ENCODE measurements at places on chromosomes 1 and 21.

DNA sequence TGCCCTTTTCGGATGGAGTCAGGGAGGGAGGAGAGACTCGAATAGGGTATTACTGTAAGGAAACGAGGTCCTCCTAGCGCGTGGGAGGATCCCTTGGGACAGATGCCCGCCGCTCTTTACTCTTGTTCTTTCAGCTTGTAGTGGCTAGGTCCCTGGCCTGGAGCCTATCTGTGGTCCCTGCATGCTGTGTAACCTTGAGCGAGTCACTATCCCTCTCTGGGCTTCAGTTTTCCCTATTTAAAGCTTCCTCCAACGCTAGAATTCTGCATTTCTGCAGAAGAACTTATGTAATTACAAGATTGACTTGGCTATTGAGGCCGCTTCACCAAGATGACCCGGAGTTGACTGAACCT, 744 bp downstream of the MIER1 start:
- DNase-seq = no peak

DNA sequence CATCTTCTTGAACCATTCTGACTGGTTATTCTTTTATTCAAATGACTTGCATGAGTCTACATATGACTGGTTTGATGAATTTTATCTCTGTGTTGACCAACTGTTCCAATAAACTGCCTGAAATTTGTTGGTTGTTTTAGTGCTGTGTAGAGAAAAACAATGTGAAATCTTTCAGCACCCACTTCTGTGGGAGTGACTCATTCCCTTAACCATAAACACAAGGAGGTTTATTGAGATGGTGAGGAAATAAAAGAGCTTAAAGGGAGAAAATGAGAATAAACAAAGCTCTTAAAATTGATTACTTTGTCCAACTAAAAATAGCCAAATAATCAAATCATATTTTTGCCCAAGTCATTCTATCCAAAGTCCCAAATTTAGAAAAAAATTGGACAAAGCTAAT, 341.1 kb downstream of the TGFB2 start:
- peak; percentile 53 for DNase-seq

GRCh38 chr1:203744075-203744972, 20.7 kb upstream of the LAX1 start:
- no peak for DNase-seq

DNA sequence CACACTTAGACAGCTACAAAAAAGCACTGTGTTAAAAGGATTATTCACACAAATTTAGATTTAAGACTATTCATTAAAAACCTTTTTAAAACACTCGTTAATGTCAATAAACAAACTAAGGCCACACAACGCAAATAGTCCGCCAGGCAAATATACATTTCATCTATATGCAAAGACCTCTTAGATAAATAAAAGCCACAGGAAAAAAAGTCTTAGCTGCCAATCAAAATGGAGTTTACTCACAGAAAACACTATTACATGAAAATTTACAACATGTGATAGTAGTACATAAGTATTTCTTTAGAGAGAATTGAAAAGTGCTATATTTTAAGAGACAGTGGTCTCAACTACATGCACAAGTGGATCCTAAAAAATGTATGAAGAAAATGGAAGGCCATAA, 2.7 kb upstream of the PHTF1 start:
- DNase-seq = no peak

- DNase-seq = no peak
Measured at GRCh38 chr1:31617218-31617915, at the start of gene HCRTR1. HCRTR1 (plus strand) TSS chr1:31617689; CDS start chr1:31619193, 1,504 bp downstream.

GRCh38 chr1:29471487-29472313, 235.4 kb downstream of the PTPRU start:
- DNase-seq = no peak

DNA sequence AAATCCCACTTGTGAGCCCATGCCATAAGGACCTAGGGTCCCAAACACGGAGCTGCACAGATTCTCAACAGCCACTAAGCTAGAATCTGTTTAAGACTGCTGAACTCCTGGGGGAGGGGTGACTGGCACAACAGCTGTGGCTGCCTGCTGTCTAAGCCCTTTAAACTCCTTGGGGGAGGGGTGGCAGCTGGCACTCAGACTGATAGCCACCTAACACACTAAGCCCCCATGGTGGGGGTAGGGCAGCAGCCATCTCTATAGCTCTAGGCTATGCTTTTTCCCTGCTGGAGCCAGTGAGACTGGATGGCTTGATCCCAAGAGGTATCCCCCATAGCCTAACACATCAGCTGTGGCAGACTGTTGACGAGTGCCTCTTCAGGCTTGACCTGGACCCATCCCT, 73.3 kb upstream of the FMO3 start:
- no peak for DNase-seq

DNA sequence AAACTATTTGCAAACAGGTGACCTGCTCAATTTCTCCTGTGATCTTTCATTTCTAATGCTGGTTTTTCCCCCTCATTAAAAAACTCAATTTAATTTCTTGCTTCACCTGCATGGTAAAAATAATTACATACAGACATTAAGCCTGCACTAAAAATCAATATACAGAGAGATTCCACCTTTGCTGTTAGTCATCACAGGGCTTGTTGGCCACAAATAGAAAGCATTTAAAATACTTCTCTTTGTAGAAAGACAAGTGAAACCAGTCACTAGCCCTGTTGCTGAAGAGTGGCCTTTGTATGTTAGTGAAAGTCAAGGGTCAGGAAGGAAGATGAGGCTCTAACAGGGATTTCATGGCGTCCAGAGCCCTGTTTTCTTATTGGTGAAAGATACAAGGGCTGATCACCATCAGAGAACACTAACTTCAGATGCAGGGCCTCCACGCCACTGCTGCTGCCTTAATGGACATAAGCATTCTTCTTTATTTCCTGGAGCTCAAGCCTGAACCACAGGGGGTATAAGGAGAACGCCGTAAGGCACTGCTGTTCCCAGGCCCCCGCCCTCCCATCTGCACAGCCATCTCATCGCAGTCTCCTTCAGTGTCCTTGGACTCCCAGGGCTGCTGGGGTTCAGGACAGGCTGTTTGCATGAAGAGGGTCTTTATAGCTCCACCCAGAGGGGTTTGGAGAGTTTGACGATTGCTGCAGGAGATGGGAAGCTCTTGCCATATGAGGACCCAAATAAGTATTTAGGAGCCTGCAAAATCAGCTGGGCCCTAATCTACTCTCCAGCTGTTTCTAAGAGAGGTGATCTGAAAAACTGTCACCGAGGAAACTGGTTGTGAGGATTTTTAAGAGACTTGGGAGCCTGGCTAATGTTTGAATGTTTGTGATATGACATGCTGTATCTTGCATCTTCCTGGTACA, 117.3 kb upstream of the IRF2BP2 start:
- no peak for DNase-seq

GRCh38 chr21:28336314-28336713, 656.4 kb downstream of the LTN1 start:
- DNase-seq = peak; percentile 58

GRCh38 chr21:33314111-33314510, 10.7 kb upstream of the IFNAR1 start:
- DNase-seq = no peak

DNA sequence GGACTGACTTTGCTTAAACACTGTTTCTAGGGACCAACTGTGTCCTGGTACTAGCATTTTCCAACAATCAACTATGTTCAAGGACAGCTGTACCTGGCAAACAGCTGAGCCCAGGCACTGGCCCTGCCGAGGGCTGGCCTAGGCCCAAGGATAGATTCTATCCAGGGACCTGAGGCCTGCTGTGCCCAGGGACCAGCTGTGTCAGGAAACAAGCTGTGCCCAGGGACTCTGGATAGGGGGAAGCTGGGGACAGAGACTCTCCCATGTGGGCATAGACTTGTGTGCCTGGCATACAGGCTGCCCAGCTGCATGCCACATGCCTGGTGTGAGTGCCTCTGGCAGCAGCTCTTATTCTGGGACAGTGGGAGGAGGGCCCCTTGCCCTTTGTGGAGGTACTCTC, 38.1 kb upstream of the POU3F1 start:
- no peak for DNase-seq

DNA sequence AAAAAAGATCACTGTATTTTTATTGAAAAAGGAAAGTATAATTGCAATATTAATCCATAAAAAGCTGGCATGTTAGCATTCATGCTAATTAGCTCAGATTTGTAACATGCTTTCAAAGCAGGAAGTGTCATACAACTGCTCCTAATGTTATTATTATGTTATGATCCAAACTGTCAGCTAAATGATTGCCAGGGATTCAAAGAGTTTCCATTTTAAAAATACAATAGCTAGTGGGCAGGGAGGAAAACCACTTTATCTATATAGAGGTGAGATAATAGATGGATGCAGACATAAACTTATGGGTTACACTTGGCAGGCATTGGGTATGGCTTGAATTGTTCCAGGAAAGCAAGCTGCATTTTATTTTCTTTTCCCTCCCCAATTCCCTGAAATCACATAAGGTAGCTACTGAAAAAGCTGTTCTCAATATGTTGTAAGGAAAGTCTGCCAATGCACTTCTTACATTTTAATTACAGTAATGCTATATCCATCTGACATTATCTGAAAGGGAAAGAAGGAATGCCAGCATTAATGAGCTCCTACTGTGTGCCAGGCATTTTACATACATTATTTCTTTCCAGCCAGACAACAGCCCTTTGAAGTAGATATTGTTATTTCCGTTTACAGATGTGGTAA, 9.8 kb upstream of the MYSM1 start:
- no peak for DNase-seq

- no peak for DNase-seq
Measured at GRCh38 chr1:48227165-48228013, 4.9 kb downstream of the SLC5A9 start.

- DNase-seq = no peak
Measured at GRCh38 chr21:26438976-26439375, 134.1 kb downstream of the CYYR1 start.
